ENCODE measurements at places on chromosomes 6 and 20.
A peak's percentile ranks its signal among the peaks of the same experiment; 100 is the strongest.

GRCh38 chr6:32984622-32985389 lies 16.4 kb downstream of the BRD2 start:
- peak; percentile 56 for DNase-seq

GRCh38 chr6:162109480-162110050 lies 618.0 kb downstream of the PRKN start:
- no peak for DNase-seq

GRCh38 chr6:31103136-31103535 lies 9.2 kb downstream of the C6orf15 start:
- DNase-seq, result no peak

DNA sequence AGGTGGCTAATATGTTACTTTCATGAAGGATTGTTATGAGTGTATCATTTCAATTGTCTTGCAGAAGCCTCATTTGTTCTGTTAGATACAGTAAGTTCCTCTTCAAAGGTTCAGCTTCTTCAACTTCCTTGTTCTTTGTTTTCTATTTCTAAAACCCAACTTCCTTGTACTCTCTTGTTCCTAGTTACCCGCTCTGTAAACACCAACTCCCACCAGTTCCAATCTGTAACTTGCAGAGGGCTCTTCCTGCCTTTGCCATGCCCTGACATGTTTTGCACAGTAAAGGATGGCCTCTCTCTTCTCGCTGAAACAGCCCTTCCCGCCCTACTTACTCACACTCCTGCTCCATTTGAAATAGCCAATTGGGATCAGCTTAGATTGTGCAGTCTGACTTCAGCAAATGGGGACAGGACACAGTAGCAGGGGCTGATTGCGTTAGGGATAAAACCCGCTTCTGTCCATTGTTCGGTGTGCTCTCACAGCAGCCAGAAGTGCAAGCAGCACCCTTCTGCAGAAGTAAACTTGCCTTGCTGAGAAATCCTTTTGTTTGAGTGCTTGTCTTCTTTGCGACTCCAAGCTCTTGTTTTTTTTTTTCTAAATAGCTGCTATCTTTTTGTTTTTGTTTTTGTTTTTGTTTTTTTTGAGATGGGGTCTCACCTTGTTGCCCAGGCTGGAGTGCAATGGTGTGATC lies 45.9 kb upstream of the POU5F1 start:
- no peak for DNase-seq

DNA sequence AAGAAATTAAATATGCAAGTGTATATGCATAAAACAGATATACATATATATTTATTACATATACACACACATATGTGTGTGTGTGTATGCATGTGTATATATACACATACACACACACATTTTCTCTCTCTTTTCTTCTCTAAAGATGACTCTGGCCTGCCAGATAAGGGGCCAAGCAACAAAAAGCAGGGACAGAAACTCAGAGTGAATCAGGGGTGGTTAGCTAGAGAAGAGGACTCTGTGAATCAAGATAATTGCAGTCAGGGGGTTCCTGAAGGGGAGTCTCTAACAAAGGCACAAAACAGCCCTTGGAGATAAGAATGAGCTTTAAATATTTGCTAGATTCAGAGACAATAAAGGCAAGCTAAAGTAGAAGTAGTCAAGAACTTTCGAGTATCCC lies 650.5 kb downstream of the UTRN start:
- no peak for DNase-seq

- no peak for DNase-seq
Observed at GRCh38 chr20:22374678-22375590, 209.4 kb downstream of the FOXA2 start.

GRCh38 chr6:26183581-26184366 lies 96.5 kb downstream of the HFE start:
- DNase-seq, result peak; percentile 27

GRCh38 chr6:169930799-169931198 lies 179.4 kb downstream of the ERMARD start:
- DNase-seq, result no peak

GRCh38 chr6:24997231-24997630 lies 61.5 kb upstream of the RIPOR2 start:
- no peak for DNase-seq

DNA sequence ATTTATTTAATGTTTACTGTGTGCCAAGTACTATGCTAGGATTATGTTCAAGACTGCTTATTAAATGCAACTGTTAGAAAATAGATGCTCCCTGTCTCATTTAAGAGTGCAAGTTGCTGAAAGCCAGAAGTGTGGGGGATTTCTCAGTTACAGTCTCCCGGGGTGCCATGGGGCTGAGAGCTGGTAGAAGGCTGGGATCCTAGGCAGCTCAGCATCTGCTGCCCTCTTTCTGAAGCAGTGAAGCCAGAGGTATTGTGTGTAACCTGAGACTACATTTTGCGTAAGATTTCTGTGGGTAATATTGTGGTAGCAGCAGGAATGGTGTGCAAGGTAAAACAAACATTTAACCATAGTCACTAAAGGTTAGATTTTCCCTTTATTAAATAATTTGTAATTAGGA lies 120.6 kb downstream of the AKAP7 start:
- DNase-seq, result no peak

DNA sequence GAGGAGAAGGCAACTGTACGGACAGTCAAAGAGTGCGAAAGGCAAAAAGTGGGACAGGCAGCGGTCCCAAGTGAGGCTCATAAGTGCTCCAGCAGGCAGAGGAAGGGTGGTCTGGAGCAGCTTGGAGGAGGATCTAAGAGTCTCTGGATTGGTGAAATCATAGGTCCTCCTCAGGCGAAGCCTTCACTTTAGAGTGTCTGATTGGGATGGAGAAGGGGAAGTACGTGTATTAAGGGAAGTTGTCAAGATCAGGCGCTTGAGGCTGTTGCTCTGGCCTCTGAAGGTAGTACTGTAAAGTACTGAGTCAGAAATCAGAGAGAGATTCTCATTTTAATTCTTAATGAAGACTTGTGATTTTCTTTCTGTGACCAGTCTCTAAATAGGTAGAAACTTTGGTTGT lies 185.6 kb downstream of the KIF16B start:
- DNase-seq, result no peak

DNA sequence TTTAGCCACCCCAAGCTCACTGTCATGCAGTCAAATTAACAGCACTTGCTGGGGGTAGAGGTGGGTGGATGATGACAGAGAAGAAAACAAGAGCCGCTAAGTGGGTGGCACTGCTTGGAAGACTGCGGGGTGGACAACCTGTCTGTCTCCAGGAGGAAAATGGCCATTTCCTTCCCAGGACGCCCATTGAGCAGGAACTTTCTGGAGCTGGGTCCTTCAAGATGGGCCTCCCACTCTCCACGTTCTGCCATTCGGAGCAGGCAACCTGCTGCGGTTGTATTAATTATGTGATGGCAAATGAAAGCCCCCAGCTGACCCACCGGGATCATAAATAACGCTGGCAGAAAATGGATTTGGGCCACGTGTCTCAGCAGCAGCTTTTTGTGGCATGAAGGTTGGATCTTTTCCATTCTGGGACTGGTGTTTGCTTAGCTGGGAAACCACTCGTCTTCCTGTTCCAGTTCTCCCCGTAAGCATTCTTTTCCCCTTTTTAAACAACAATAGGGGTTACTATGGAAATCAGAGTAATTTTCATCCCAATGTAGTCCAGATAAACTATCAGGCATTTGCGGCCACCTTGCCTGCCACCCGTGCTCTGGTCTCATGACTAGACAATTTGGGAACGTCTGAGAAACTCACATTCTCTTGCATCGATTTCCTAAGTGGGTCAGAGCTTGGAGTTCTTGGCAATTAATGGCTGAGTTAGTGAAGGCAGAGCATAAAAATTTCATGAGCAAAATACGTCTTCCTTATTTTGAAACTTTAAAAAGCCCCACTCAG lies 215.5 kb downstream of the ANKRD60 start:
- DNase-seq, result no peak

Data from amniotic stem cell (primary cell).